Stomach (tissue), 19 donors: ENCODE measurements at places on chromosomes 2 and 18. TPM values are rescaled to one million over a fixed set of nuclear protein-coding genes. Genes with fewer than 3 reads are reported as not detected.

DNA sequence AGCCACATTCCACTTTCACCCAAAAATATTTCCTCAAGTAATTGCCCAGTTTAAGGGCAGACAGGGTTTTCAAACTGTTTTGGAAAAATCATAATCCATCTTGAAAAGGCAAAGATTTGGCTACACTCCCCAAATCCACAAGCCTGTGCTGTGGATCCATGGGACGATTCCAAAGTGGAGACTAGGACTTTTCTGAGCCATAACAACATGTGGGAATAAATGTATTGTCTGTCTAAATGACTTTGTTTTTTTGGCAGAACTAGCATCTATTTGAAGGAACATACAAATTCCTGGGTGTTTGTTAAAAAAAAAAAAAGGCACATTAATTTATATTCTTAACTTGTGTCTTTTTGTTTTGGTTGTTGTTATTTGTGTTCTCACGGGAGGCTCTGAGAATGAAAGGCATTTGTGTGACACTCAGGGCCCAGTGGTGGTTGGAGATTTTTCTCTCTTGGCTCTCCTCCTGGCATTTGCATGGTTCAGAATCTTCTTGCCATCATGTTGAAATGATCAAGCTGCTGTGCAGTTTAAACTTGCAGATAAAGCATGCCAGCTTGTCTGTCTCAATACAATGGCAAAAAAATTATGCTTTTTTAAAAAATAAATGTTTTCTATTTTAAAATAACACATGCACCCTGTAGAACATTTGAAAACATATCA lies 277.4 kb downstream of the EN1 start:
- H3K4me1 ChIP-seq = no peaks in the 10 kb centered on the region
- no peak overlapping the region for H3K27ac ChIP-seq
- H3K36me3 ChIP-seq = no peaks in the 10 kb centered on the region
- peaks cover 2% of the 10 kb centered on the region for H3K27me3 ChIP-seq

Gene LYPD6B
- total RNA-seq = not detected

GRCh38 chr2:98379311-98380202 lies 33.3 kb downstream of the CNGA3 start:
- H3K4me1 ChIP-seq = no peaks in the 10 kb centered on the region
- H3K4me3 ChIP-seq = no peak overlapping the region
- DNase-seq = no peak
- no peak overlapping the region for H3K27ac ChIP-seq
- H3K27me3 ChIP-seq = no peaks in the 10 kb centered on the region

DNA sequence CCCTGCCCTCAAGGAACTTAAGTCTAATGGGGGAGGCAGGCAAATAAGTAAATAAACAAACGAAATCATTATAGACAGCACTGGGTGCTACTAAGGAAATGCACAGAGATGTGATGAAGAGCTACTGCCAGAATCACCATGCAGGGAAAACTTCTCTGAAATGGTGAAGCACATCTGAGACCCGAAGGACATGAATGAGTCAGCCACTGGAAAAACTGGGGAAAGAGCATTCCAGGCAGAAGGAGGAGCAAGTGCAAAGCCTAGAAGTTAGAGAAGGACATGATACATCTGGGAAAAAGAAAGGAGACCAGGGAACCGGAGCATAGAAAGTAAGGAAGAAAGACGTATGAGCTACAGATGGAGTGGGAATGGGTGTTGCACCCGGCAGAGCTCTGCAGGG lies 56.8 kb downstream of the TGFA start:
- no peak for DNase-seq
- H3K27me3 ChIP-seq = no peaks in the 10 kb centered on the region
- no peaks in the 10 kb centered on the region for H3K4me1 ChIP-seq
- H3K27ac ChIP-seq = no peak overlapping the region

Gene EPHA4
- 1.2 TPM for total RNA-seq

Gene INHA
- 1.8 TPM for total RNA-seq
